ENCODE measurements at places on chromosomes 11 and 22.

DNA sequence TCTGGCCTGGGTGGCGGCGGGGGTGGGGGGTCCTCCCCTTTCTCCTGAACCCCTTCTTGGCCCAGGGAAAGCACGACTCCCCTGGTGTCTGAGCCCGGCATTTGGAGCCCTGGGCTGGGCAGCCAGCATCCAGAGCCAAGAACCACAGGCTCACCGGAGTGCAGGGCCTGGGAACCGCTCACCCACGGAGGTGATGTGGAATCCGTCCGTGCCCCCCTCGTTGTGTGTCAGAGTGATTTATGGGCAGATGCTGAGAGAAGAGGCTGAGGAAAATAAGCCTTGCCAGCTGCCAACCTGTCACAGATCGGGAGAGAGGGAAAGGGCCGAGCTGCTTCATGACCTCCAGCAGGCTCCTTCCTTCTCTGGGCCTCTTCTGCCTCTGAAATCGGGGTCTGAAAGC, 33.7 kb downstream of the WNT11 start:
- no peak for DNase-seq

- no peak for DNase-seq
These were observed 112.0 kb upstream of the DDI1 start for GRCh38 chr11:103924166-103925013.

DNA sequence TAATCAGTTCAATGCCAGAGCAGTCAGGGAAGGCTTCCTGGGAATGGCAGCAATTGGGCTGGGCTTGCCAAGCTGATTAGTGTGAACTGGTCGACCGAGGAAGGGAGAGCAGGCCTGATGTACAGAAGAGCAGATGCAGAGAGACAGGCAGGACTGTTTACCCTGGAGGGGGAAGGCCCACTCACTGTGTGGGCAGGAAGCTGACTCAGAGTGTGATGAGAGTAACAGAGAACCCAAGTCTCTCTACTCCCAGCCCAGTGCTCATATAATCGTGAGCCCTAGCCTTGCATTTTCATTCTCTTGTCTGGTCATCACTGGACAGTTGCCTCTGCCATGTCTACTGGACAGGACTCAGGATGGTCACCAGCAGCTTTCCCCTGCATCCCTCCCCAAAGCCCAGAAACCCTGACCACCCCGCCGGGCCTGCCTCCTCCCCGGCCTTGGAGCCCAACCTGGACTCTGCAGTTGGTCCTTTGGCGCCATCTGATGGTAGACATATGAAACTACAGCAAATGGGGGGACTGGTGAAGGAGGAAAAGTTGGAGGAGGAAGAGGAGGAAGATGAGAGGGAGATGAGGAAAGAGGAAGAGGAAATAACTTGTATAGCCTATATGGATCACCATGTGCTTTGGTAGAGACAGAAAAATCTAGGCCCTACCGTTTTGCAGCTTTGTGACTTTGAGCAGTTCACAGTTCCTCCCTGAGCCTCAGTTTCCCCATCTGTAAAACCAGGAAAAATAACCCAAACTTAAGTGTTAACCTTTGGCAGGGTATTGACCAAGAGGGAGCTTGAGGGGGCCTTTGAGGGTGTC, 43.4 kb upstream of the PRDM11 start:
- DNase-seq, result peak; percentile 86

- DNase-seq, result no peak
These were observed 192.6 kb downstream of the HIPK3 start for GRCh38 chr11:33449798-33450197.

GRCh38 chr11:129191649-129192048, 476 bp downstream of the ARHGAP32 start:
- no peak for DNase-seq

GRCh38 chr11:126502982-126503381, 147.5 kb downstream of the ST3GAL4 start:
- no peak for DNase-seq

DNA sequence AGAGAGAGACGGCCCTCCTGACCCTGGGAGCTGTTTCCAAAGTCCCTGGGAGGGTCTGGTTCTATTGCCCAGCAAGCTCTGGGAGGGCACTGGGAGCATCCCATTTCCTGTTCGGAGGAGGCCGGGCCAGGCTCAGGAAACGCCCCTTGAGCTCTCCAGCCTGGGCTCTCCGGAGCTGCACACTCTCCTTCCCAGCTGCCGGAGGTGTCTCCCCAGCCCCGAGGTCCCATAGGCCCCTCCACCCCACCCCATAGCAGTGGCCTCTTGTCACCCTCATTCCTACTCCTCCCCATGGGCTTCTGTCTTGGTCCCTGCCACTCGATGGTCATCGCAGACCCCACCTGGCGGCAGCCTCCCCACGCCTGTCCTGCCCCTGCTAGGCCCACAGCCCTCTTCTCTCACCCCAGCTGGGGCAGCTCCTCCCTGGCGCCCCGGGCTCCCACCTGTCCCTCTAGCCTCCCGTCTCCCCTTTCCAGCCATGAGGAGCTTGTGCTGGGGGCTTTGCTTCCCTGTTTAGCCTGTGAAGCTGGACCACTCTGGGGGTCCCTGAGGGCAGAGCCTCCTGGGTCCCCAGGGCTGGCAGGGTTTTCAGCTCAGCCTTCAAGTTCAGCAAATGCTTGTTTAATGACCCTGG, 2.8 kb downstream of the TSPAN32 start:
- DNase-seq, result no peak

Data from endothelial cell of umbilical vein (primary cell).